ENCODE measurements at places on chromosomes 2 and 18.

GRCh38 chr2:3312576-3313345 is 64.9 kb downstream of the EIPR1 start:
- DNase-seq, result no peak

GRCh38 chr2:208607694-208608093 is 201.1 kb downstream of the PTH2R start:
- DNase-seq, result no peak

GRCh38 chr2:10493075-10493633 is 45.0 kb upstream of the ODC1 start:
- DNase-seq, result no peak

GRCh38 chr2:167048829-167049228 is 160.5 kb downstream of the XIRP2 start:
- no peak for DNase-seq

GRCh38 chr2:16617282-16618266 is 48.1 kb downstream of the CYRIA start:
- no peak for DNase-seq

DNA sequence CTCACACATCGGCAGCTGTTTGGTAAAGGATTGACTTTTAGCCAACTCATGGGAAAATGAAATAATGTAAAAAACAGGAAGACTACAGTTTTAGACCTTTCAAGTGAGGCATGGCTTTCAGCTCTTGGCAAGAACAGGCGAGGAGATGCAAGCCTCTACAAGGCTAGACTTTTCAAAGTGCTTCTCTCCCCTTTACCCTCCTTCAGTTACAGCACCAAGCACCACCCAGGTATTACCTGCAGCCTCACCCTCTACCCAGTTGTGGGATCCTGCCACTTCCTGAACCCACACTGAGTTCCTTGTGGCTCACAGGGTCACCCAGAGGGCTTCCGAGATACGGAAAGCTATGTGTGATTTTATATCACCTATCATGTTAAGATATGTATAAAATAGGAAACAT is 14.7 kb downstream of the UGT1A10 start:
- no peak for DNase-seq

- DNase-seq, result no peak
These were observed 144.8 kb upstream of the GPC1 start for GRCh38 chr2:240290432-240291336.

DNA sequence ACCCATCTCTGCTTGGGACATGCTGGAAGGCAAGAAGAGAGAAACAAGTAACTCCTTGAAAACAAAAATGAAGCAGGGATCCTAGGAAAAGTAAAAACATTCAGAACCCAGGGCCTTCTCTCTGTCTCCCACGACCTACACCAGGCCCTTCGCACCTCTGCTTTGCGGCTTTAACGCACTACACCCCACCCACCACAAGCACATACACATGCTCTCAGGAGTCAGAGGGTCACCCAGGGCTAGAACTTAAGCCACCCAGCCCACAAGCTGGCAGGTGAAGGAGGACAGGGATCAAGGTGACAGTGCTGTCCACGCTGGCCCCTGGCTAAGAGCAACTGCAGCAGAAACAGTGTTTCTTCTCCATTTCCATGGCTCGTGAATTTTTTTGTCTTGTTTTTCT is 72.2 kb downstream of the BCL11A start:
- no peak for DNase-seq

GRCh38 chr2:130369311-130369964 is 13.6 kb downstream of the PTPN18 start:
- no peak for DNase-seq

DNA sequence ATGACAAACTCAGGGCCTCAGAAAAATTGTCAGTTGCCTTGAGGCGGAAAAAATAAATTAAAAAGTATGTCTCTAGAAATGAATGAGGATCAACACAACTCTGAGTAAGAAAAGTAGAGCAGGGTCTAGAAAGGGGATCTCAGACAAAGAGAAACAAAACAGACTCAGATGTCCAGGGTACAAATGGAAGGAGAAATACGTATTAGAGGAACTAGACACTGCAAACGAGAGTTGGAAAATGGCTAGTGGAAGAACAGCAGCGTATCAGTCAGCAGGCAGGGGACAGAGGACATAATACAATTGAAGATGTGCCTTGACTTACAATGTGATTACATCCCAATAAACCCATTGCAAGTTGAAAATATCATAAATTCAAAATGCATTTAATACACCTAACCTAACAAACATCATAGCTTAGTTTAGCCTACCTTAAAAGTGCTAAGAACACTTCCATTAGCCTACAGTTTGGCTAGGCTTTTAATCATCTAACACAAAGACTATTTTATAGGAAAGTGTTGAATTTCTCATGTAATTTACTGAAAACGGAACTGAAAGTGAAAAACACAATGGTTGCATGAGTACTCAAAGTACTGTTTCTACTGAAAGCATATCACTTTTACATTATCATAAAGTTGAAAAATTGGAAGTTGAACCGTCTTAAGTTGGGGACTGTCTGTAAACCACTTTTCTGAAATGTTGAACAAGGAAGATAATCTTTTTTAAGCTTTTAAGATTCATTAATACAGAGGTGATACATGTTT is 182.8 kb downstream of the NBAS start:
- no peak for DNase-seq

GRCh38 chr18:75745147-75745546 is 317.6 kb upstream of the SMIM21 start:
- no peak for DNase-seq

GRCh38 chr2:232941912-232942594 is 71.0 kb downstream of the NGEF start:
- no peak for DNase-seq

GRCh38 chr2:174300114-174300513 is 34.6 kb upstream of the SP9 start:
- DNase-seq, result no peak

GRCh38 chr2:43324259-43325106 is 98.1 kb upstream of the ZFP36L2 start:
- no peak for DNase-seq

- no peak for DNase-seq
These were observed 43.5 kb upstream of the TMEM131 start for GRCh38 chr2:98039085-98039756.

DNA sequence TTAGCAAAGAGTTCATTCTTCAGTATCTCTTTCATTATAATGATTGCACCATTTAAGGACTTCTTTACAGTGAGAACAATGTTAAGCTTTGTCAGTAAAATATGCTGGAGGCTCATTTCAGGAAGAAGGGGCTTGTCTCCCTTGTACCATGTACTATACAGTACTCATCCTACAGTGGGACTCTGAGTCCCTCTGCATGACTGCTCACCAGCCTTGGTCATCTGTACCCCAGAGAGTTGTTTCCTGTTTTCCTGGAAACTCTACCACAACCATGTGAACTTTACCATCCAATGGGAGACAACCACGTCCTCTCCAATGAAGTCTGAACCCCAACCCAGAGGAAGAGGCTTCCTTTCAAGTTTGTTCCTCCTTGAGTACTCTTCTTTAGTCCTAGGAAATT is 1171.1 kb upstream of the CRIM1 start:
- no peak for DNase-seq

DNA sequence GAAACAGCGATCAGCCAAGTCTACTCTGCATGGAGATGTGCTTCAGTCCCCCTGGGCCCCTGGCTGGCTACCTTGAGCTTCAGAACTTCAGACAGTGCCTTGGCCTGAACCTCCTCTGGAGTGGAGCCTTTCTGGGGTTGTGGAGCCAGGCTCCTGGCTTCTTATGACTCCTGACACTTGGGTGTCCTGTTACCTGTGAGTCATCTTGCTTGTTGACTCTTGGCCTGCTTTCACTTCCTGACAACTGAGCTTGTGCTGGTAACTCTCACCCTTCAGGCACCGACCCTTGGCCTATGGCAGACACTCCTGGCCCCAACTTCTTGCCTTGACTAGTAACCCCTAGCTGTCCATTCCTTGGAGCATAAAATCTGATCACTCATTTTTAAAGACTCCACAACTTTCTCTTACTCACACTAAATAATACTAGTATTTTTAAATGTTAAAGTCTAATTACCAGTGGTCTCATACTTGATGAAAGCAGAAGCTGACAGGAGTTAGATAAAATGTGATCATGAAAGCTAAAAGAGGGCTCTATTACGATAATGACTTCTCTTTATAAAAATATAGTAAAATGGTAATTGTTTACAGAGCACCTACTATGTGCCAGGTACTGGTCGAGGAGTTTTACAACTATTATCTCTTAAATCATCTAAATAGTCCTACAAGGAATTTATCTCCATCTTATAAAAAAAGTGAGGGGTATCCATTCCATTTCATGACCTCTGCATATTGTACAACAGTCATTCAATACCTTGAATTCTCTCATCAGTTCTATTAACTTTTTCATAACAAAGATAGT is 46.3 kb upstream of the VIT start:
- DNase-seq, result no peak

DNA sequence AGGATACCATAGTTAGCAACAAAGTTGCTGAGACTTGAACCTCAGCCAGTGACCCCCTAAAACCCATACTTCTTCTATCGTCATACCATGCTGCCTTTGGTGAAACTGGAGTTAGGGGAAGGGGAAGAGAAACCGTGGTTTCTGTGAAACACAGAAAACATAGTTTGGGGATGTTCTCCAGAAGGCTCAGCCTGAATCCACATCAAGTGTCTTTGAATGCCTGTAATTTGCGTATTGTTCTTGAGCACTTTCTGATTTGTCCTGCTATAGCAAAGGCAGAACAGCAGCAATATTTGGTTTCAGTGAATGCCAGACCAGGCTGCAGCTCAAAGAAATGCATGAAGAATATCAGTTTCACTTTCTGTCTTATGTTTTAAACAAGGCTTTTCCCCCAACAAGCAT is 258.7 kb downstream of the TTC32 start:
- no peak for DNase-seq

- DNase-seq, result no peak
These were observed 77.9 kb upstream of the DOCK10 start for GRCh38 chr2:225120186-225120585.

GRCh38 chr2:118800736-118801135 is 46.7 kb downstream of the EN1 start:
- no peak for DNase-seq

- no peak for DNase-seq
These were observed 11.9 kb downstream of the LBH start for GRCh38 chr2:30243231-30243630.

DNA sequence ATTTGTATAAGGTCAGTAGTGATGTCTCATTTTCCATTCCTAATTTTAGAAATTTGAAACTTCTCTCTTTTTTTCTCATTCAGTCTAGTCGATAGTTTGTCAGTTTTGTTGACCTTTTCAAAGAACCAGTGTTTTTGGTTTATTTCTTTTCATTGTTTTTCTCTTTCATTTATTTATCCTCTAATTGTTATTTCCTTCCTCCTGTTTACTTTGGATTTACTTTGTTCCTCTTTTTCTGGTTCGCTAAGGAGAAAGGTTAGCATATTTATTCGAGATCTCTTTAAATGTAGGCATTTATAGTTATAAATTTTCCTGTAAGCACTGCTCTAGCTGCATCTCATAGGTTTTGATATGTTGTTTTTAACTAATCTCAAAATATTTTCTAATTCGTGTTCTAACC is 65.1 kb upstream of the TXNDC2 start:
- DNase-seq, result no peak

GRCh38 chr18:30457156-30457555 is 585.4 kb downstream of the DSC3 start:
- no peak for DNase-seq

GRCh38 chr2:85681372-85681763 is 12.8 kb upstream of the GNLY start:
- DNase-seq, result no peak

DNA sequence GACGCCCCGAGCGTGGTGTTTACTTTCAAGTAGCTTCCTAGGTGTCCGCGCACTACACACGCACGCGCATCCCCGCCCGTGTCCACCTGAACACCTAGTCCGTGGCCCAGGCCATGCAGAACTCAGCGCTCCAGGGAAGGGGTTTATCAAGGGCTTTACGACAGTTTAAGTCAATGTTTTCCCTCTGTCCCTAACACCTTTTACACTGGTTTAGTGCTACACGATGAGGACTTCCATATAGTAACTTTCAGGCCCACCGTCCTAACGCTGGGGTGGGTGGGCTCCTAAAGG is 1.4 kb upstream of the BCL2 start:
- no peak for DNase-seq

DNA sequence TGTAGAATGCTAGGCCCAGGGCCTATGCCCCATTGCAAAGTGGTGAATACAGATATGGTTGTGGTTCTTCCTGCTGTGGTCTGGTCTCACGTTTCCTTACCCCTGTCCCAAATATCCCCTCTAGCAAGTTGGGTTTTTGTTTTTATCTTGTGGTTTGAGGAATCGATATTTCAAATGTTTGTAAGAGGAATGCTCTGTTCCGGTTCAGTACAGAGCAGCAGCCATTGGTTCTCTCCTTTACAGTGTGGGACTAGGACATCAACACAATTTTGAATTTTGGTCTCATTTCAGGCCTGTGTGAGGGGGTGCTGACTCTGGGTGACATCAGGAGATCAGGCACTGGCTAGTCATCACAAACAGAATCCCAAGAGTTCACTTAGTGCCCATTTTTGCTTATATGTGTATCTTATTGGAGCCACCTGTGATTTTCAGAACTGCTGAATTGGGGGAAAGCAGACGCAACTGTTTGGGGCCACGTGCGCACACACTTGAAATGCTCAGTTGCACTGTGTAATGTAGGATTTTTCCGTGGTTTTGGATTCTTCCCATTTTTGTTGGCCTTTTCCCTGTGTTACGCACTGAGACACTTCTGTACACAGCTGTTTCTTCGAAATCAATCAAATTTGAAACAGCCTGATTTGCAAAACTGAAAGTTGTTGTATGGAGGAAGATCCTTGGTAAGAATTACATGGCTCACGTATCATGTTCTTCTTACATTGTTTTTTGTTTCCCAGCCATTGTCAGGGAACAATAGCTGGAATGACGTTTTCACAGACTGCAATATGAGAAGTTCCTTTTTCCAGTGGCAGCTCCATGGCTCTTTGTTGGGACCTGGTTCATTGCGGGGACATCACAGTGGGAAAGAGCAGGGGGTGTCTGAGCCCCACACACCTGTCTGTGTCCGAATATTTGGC is 8.6 kb downstream of the SH3BP4 start:
- DNase-seq, result no peak

DNA sequence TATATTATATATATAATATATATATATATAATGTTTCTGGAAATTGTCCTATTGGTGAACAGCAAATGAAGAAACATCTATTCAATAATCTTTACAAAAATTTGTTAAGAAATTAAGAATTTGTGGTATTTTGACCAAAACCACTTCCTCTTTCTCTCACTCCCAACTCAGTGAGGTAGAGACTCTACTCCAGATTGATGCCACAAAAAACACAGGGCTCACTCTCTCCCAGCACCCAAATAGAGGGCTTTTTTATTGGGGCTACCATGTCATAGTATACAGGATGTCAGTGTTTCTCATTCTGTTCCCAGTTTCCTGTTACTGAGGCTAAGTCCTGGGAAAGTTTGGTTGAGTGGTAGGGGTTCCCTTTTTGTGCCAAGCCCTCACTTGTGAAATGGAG is 1155.4 kb downstream of the BCL11A start:
- no peak for DNase-seq

DNA sequence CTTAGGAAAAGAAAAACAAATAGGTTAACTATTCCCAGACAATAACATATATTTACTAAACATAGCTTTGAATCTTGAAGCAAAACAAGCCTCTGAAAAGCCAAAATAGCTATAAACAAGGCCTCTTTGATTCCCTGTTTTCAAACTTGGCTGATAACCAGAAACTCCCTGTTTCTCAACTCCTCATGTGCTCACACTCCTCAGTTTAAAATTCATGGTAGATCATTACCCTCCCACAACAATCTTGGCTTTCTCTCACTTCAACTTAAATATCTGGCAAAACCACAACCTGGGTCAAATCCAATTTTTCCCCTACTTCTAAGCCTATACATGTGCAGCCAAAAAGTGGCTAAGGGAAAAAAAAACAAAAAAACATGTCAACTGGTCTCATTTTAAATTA is 15.6 kb downstream of the SUCLG1 start:
- no peak for DNase-seq
